Esophagus squamous epithelium (tissue), 5 donors: ENCODE measurements at places on chromosomes 4 and X.

GRCh38 chr4:64911846-64912245 is 502.6 kb upstream of the TECRL start:
- DNase-seq = no peak

DNA sequence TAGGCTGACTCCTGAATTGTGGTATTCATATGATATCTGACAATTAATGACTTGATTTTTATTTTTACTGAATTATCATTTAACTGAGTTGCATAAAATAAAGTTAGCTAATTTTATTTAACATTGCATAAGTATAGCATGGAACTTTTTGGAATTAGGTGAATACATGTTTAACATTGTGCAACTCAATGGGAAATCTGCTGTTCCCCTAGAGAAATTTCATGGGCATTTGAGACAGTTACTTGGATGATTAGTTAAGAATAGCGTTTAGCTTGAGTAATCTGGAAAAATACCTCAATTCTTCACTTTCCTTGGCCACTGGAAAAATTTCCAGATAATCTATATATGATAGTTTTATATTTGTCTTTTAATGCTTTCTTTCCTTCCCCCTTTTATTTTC is 42.5 kb downstream of the NPNT start:
- DNase-seq = no peak

- no peak for DNase-seq
Measured at GRCh38 chrX:39823854-39824253, 273.9 kb downstream of the BCOR start.

DNA sequence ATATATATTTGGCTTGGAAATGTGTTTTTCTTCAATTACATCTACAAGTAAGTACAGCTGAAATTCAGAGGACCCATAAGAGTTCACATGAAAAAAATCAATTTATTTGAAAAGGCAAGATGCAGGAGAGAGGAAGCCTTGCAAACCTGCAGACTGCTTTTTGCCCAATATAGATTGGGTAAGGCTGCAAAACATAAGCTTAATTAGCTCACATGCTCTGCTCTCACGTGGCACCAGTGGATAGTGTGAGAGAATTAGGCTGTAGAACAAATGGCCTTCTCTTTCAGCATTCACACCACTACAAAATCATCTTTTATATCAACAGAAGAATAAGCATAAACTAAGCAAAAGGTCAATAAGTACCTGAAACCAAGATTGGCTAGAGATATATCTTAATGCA is 26.1 kb downstream of the NUDT6 start:
- DNase-seq = no peak

DNA sequence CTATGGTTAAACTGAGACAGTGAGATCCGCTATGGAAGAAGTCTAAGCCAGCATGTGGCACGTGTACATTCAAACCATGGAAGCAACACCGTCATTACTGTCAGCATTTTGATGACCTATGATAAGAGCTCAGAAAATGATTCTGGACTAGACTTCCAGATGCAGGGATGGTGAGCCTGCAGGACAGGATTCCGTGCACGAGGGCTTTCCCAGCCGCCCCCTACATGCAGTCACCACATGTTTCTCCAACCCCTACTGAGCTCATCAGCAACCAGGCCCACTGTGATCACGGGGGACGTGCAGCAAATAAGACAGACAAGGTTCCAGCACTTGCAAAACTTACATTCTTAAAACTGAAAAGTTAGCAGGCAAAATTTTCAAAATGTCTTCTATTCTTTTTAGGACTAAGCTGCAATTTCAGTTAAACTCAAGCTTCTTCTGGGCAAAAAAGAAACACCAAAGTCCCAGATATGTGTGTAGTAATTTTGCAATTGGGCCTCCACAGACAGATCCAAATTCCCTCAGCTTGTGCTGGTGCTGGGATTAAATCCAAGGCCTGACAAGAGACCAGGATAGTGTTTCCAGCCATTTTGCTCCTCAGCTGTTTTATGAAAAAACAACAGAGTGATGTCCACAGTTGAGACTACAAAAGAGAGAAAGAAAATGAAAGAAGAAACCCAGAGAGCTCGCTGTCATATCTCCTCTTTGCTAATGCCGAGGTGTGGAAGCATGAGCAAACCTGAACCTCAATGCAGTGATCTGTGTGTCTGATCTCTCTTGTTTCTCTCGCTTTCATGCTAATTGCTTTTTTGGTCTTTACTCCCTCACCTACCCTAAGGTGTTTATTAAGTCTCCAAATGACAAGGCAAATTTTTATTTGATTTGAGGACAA is 118.2 kb downstream of the AFAP1 start:
- no peak for DNase-seq

DNA sequence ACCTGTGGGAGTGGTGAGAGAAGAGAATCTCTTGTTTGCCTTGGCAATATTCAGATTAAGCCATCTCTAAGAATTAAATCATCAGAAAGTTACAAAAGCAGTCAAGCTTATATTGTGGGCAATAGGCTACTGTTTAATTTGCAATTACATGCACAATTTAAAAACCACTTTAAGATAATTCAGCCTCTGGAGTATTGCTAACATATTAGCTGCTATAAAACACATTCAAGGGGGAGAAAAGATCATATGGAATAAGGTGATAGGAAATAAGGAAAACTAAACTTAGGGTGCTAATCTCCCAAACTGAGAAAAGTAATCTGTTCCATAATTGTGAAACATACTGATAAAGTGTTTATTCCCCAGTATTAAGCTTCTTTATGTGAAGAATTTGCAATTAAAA is 103.9 kb downstream of the ARAP2 start:
- no peak for DNase-seq

DNA sequence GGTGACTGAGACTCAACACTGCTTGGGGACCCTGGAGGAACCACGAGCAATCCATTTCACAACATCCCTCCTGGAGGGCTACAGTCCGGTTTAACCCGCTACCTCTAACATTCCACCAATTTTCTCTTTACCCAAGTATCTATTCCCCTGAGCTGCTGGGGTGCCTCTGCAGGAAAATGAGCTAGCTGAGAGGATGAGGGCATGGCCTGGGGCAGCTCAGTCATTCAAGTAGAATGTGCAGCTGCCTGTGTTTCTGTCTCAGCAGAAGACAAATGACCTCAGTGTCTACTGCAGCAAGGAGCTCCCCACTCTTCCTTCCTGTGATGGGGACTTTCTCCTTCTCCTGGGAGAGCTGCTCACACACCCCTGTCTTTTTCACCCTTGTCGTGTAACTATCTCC is 120.8 kb downstream of the ZNF518B start:
- no peak for DNase-seq

GRCh38 chr4:101807351-101807750 is 16.8 kb downstream of the BANK1 start:
- no peak for DNase-seq

DNA sequence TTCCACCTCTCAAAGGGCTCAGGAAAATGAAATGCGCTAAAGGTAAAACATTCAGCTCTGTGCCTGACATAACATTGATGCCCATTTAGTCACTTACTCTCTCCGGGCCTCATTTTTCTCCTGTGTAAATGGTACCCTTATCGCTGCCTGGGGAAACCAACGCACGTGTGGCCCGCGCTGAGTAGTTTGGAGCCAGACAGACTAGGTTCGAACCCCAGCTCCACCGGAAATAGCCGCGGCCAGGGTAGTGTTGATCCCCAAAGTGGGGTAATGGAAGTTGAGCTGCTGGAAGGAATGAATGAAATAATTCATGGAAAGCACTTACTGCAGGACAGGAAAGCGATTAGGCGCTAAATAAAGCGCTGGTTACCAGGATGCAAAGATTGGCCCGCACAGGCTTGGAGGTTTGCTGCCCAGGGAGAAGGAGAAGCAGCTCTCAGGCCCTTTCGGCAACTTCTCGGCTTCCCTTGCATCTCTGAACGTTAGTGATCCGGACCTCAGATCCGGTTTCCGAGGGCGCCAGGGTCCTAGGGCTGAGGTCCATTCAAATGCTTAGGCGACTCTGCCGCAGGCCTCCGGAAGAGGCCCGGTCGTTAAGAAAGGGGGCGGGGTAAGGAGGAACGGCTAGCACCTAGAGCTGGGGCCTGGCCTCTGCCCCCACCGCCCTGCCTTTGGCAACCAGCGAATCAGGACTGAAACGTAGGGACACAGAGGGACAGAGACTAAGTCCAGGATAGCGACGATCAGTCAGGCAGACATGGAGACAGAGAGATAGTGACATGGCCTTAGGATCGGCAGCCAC is 13.3 kb downstream of the NKX3-2 start:
- no peak for DNase-seq

- DNase-seq = no peak
Measured at GRCh38 chrX:129759576-129760061, 20.1 kb upstream of the SASH3 start.

DNA sequence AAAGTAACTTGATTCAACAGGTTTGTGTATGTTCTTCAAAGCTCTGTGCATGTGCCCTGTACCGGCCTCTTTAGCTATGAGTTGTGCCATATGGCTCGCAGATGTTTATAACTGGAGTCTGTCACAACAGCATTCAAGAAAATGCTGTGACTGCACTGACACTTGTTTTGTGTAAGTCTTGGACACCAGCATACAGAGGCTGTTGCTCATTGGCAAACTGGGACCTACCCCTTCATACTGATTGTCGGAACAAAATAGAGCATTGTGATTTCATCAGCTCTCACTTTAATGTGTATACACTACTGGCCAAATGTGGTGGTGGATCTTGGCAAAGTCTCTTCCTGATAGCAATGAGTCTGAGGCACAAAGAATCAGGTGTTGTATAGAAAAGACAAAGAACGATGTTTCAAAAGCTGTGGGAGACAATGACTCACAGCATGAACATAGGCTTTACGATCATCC is 133.9 kb downstream of the EGF start:
- DNase-seq = no peak

DNA sequence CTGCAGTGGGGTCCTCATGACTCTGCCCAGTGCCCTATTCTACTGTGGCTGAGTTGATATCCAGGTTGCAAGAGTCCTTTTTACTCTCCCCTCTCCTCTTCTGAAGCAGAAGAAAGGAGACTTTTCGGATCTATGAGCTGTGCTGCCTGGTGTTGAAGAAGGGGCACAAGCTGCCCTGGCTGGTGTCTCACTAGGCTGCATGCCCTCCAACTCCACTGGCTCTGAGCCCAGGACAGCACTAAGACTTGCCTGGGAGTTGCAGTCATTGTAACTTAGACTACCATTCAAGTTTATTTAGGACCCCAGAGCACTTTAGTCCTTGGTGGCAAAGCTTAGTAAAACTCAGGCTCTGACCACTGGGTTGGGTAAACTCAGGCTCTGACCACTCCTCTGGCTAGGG is 89.4 kb downstream of the GABRB1 start:
- DNase-seq = no peak

- DNase-seq = no peak
Measured at GRCh38 chr4:143351774-143352451, 15.2 kb downstream of the GAB1 start.

DNA sequence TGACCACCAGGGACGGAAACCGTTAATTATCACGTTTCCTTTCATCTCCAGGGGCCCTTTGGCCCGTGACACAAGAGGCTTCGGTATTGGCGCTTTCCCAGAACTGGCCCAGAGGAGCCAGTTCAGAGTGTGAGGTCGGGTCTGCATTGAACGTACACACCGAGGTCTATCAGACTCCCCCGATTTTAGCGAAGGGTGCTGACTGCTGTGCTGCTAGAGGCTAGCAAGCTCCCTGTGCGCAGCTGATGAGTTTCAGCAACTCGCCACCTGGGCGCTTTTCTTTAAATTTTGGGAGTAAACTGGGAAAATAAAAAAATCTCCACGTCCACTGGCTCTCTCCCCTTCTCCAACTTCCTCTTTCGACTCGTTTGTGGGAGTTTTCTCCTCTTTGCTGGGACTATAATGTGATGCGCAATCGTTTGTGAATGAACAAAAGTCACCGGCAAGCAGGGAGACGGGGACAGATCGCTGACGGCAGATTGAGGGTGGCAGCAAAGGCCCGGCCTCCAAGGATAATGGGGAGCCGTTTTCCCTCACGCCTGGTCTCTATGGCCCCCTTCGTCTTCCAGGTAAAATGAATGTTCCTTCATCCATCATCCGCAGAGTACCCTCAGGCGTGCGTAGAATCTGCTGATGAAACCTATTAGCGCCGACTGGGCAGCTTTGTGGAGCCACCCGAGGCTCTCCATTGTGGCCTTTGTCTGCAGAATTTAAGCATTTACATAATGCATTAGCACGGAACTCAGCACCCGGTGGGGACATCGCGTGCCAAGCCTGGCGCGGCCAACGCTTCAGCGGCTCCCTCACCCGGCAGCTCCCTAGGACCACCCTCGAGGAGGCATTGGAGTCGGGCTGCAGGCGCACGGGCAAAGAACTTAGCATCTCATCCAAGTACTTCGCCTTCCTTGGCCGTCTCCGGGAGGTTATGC is 1.6 kb upstream of the LRAT start:
- no peak for DNase-seq

DNA sequence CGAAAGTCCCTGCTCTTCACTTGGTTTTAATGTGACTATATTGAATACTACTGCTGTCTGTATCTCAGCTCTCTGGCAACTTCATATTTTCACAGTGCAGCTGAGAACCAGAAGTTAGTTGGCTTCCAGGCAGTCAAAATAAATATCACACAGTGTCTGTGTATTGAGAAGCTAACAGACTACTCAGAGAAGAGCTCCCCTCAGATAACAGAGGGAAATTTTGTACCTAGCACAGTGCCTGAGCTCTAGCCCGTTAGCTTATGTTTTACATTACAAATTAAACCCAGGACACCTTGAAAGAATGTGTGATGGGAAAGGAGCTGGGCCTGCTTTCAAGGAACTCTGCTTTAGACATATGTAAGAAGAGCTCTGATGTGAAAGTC is 22.7 kb downstream of the JADE1 start:
- no peak for DNase-seq

DNA sequence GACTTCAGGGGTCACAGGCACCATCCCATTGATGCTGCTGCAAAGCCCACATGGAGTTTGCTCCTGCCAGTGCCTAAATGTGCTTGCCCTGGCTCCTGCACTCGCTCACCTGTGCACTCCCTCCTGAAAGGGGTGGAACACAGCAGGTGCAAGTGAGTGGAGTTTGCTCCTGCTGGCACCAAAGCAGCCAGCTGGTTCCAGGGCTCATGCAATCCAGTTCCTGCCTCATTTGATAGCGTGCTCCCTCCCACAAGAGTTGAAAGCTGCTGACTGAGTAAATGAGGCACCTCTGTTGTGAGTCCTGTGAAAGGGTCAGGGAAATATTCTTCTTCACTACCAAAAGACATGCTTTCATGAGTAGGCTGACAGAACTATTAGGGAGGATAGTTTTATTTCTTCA is 30.5 kb downstream of the CXCL8 start:
- no peak for DNase-seq

- no peak for DNase-seq
Measured at GRCh38 chr4:78684325-78685079, 91.6 kb upstream of the BMP2K start.

DNA sequence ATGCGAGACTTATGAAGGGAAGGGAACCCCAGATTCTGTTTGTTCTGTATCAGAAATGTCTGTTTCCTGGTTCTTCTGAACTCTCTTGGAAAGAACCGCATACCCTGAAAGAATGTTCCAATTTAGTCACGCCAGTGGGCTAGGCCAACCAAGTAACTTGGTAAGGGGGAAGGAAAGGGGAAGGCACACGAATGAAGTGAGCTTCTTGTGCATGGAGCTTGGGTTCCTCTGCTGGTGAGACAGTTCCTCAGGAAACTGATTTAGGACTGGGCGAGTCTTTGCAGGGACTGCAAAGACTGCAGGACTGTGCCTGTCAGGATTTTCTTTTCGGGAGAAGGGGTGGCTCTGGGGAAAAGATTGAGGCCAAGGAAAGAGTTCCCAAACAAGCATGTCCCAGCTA is 35.6 kb downstream of the FRMPD3 start:
- no peak for DNase-seq
